Kidney tubule cell (primary cell): ENCODE measurements at places on chromosomes 7 and 10.

DNA sequence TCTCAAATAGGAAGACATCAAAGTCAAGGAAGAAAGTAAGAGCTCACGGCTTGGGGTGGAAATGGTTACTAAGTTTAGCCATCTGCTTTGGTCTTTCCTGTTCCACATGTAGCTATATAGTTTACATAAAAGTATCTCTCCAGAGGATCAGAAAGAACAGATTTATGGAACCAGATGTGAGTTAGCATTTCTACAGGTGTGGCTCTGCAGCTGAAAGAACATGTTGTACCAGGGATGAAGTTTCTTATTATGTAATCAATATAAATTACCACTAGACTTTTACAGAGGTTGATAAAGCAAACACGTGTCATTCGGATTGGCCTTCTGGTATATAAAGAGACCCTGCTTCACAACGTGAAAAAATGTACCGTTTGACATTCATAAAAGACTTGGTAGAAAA is 19.9 kb downstream of the CALD1 start:
- DNase-seq = no peak

DNA sequence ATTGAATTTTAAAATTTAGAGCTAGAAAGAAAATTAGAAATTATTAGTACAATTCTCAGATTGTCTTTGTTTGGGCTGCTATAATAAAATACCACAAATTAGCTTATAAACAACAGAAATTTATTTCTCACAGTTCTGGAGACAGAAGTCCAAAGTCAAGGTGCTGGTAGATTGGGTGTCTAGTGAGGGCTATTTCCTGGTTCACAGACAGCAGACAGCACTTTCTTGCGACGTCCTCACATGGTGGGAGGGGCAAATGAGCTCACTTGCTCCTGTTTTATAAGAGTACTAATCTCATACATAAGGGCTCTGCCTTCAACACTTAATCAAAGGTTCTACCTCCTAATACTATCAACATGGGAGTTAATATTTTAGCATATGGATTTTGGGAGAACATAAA is 134.1 kb downstream of the MDFIC start:
- no peak for DNase-seq

DNA sequence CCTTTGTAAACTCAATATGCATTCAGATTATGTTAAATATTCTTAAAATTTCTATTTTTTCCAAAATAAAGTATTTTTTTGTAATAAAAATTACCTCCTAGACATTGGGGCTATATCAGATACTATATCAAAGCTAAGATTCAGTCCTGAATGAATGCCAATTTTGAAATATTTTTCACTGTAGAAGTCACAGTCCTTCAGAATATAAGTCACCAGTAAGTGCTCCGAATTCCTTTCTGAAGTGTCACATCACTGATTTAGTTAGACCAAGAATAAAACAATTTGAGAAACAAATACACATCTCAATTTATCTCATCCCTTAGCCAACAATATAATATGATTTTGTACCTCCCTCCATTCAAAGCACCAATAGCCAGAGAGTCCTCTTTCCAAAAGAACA is 33.9 kb upstream of the GSAP start:
- peak; percentile 36 for DNase-seq

DNA sequence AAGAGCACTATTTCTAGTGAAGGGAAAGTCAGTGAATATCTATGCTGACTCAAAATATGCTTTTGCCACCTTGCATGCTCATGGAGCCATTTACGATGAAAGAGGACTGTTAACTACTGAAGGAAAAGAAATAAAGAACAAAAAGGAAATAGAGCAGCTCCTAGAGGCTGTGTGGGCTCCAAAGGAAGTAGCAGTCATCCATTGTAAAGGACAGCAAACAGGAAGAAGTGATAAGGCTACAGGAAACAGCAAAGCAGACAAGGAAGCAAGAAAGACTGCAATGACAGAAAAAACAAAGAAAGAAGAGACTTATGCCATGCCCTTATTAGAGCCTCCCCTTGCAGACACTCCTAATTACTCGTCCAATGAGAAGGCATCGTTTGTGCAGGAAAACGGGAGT is 12.0 kb upstream of the ZNF33B start:
- DNase-seq = no peak

- DNase-seq = no peak
Measured at GRCh38 chr10:28307267-28307666, 4.4 kb upstream of the MPP7 start.
